ENCODE measurements at places on chromosomes 2 and 18.

DNA sequence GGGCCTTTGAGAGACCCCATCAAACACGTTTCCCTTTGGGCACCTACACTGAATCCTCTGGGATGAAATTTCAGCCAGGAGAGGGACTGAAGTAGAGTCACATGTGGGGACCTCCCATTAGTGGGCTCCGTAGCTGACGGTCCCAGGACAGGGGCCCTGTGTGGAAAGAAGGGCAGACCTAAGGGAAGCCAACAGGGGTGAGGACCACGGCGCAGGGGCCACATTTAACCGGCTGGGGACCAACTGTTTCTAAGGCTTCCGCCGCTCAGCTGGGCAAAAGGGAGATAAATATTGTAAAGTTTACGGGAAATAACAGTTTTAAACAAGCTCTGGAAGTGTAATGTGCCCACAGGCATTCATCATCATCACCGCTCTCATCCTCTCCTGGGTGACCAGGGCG lies 42.7 kb downstream of the RRM2 start:
- DNase-seq, result no peak

- DNase-seq, result no peak
These were observed 34.6 kb downstream of the GREB1 start for GRCh38 chr2:11568436-11568835.

- DNase-seq, result no peak
These were observed 84.4 kb downstream of the TGOLN2 start for GRCh38 chr2:85243101-85244072.

DNA sequence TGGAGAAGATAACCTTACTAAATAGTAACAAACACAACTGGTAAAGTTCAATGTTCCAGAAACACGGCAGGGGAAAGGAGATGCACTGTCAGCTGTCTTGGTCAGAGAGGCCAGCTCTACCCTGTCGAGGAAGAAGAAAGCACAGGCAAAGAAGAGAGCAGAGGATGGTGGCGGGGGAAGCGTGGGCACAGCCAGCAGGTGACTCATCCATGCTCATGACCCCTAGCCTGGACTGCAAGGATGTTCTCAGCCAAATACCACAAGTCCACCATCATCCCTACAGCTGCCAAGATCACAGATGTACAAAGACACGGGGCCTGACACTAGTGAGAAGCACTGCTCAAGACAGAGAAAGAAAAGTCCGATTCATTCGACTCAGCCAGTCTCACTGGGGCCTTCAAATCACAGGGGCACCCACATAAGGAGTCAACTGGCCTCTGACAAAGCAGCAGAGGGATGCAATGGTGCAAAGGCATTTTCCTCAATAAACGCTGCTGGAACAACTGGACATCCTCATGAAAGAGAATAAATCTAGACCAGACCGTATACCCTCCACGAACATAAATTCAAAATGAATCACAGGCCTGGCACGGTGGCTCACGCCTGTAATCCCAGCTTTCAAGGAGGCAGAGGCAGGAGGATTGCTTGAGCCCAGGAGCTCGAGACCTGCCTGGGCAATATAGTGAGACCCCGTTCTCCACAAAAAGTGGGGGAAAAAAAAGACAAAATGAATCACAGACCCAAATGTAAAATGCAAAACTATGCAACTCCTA lies 5.6 kb downstream of the DTYMK start:
- DNase-seq, result no peak

DNA sequence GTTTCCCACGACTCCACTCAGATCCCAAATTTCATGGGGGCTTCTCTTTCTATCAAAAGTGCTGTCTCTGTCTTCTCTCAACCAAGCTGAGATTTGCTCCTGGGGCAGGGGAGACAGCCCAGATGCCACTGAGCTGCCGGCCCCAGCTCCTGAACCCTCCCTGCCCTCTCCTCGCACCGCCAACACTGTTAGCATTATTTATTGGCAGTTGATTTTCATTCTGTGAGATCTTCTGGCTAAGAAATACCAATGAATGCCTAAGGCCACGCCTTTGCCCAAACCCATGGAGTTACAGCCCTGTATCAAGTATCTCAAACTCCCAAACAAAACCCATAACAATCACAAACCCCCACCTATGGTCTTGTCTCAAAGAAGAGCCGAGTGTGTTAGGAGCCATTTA lies 153.0 kb upstream of the TWIST2 start:
- DNase-seq, result no peak

DNA sequence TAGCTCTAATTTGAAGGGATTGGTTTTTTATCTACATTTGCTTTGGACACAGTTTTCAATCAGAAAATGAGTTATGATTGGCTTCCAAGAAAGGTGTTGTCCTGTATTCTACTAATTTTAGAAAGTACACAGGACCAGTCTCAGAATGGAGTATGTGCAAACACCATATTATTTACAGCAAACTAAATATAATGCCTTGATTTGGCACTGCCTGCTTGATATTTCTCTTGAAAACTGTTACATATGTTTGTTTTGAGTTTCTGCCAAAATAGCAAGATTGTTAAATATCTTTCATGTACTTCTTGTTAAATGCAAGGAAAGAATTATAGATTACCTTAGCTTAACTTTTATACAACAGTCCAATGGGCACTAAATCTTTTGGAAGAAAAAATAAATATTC lies 694.9 kb downstream of the KCNJ3 start:
- DNase-seq, result no peak

- DNase-seq, result no peak
These were observed 175.6 kb downstream of the ARL6IP6 start for GRCh38 chr2:152894051-152894450.

GRCh38 chr2:138012082-138012481 lies 47.8 kb downstream of the HNMT start:
- no peak for DNase-seq

- no peak for DNase-seq
These were observed 19.5 kb downstream of the NFE2L2 start for GRCh38 chr2:177245010-177245422.

GRCh38 chr2:70103531-70104061 lies 16.3 kb downstream of the PCBP1 start:
- no peak for DNase-seq

GRCh38 chr2:127874378-127875269 lies 11.1 kb downstream of the AMMECR1L start:
- no peak for DNase-seq

- DNase-seq, result no peak
These were observed 45.9 kb downstream of the IL1R2 start for GRCh38 chr2:102037681-102038080.
